Foreskin fibroblast (primary cell): ENCODE measurements at places on chromosomes 1 and 21.

DNA sequence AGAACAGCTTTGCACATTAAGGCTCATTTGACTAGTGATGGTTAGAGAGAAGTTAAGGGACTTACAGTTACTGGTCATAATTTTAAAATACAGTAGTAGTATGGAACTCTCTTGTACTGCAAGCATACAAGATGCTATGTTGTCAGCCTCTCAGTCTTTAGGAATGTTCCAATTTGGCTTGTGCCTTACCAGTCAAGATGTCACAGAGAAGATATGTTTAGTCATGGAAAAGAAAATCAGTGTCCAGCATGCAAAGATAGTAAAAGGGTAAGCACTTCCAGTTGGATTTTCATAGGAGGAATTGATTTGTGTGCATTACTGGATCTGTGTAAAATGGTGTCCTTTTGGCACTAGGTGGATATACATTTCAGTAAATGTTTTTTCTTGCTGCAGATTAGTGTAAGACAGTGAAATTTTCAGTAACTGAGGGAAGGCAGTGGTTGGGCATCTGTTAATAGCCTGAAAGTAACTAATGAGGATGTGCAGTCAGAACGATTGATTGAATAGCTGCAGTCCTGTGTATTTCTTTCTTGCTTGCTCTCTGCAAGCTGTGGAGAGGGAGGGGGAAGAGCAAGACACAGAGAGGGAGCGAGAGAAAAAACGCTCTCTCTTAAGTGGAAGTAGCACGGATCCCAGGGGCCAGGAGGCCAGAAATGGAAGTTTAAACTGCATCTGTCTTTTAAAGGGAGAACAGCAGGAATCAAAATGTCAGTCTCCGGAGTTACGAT is 108.2 kb downstream of the CLEC20A start:
- DNase-seq, result peak; percentile 70

GRCh38 chr21:45923146-45923545 is 58.4 kb upstream of the COL6A1 start:
- DNase-seq, result peak; percentile 71

- no peak for DNase-seq
Observed at GRCh38 chr21:19141511-19141910, 737.9 kb upstream of the TMPRSS15 start.

DNA sequence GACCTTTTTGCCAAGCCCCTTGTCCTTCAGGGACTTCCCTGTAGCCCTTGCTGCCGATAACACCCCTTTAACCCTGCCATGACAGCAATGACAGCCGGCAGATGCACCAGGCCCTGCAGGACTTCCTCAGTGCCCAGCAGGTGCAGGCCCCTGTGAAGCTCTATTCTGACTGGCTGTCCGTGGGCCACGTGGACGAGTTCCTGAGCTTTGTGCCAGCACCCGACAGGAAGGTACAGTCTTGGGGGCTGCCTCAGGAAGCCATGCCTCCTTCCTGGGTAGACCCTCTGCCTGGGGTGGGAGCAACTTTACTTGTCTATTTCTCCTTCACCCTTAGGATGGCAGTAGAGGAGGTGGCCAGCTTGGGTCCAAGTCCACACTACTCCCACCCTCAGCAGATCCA is 16.1 kb upstream of the PADI6 start:
- DNase-seq, result no peak

DNA sequence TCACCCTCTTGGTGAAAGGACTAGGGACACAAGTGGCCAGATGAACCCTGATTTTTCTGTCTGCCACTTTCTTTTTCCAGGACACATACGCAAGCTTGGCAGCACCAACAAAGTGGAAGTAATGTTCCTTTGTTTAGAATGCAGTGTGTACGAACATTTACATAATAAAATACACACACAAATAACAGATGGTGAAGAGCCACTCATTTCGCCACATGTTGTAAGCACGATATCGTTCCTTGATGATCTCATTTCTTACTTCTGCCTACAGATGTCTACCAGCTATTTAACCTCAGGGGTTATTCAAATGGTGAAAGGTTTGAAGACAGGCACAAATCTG is 670.2 kb upstream of the CXADR start:
- DNase-seq, result no peak

- DNase-seq, result no peak
Observed at GRCh38 chr1:7388141-7388487, 383.0 kb upstream of the VAMP3 start.

- no peak for DNase-seq
Observed at GRCh38 chr1:2356401-2356800, 35.0 kb downstream of the MORN1 start.

- DNase-seq, result peak; percentile 54
Observed at GRCh38 chr1:89850844-89851415, 30.1 kb downstream of the LRRC8D start.

DNA sequence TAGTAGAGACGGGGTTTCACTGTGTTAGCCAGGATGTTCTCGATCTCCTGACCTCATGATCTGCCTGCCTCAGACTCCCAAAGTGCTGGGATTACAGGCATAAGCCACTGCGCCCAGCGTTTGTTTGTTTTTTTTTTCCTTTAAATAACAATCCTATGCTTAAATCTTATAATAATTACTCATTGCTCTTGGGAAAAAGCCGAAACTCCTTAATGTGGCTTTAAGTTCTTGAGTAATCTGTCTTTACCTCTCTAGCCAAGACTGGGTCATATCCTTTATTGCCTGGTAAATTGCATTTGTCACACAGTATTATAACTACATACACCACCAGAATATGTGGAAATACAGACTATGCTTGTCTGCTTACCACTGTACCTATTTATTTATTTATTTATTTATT is 97.1 kb downstream of the MACF1 start:
- no peak for DNase-seq

GRCh38 chr1:202319381-202320080 is 22.2 kb downstream of the UBE2T start:
- no peak for DNase-seq

DNA sequence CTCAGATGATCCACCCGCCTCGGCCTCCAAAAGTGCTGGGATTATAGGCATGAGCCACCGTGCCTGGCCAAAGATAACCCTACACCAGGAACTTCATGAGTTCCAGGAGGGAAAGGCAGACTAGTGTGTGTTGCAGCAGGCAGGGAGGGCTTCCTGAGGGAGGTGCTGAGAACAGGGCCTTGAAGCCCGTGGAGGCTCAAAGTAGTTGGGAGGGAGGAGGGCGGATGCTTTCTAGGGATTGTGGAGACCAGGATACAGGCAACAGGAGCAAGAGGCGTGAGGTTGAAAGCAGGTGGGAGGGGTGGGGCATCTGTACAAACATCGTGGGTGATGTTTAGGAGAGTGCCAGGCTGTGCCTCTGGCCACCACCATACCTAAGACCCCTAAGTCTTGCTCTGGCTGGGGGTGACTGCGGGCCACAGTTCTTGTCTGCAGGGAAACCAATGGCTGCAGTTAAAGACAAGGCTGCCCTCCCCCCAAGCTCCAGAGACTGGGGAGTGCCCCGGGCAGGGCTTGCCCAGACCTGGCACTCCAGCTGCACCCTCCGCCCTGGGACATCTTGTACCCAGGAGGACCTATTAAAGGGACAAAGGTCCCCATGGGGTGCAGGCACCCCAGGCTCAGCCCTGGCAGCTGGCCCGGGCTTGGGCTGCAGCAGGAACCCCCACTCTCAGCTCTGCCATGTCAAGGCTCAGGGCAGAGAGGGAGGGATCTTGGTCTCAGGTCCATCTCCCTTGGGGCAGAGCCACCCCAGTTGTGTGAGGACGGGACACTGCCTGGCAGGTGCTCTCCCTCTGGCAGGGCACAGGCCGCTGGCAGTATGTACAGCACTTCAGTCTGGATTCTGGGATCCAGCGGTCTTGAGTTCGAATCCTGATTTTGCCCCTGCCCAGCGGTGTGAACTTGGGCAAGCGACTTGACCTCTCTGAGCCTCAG is 22.1 kb upstream of the CASZ1 start:
- no peak for DNase-seq

DNA sequence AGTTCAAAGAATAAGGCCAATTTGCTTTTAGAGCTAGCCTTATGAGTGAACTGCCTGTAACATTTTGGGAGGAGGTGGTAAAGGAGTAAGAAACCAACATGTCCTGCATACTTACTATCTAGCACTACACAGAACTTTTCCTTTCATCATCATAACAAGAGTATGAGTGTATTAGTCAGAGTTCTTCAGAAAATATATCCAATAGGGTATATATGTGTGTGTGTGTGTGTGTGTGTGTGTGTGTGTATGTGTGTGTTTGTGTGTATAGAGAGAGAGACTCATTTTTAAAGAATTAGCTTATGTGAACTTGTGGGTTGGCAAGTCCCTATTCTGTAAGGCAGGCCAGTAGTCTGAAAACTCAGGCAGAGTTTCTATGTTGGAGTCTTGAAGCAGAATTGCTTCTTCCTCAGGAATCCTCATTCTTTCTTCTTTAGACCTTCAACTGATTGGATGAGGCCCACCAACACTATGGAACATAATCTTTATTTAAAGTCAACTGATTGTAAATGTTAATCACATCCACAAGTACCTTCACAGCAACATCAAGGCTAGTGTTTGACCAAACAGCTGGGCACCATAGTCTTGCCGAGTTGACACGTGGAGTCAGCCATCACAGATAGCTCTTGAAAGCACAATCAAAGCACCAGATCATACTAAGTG is 121.9 kb downstream of the CYYR1 start:
- peak; percentile 21 for DNase-seq

- DNase-seq, result peak; percentile 72
Observed at GRCh38 chr1:183097438-183098051, 74.3 kb downstream of the LAMC1 start.

GRCh38 chr1:215682232-215682631 is 115.1 kb downstream of the KCTD3 start:
- DNase-seq, result no peak

GRCh38 chr1:15820478-15820877 is 13.0 kb upstream of the UQCRHL start:
- DNase-seq, result peak; percentile 61

DNA sequence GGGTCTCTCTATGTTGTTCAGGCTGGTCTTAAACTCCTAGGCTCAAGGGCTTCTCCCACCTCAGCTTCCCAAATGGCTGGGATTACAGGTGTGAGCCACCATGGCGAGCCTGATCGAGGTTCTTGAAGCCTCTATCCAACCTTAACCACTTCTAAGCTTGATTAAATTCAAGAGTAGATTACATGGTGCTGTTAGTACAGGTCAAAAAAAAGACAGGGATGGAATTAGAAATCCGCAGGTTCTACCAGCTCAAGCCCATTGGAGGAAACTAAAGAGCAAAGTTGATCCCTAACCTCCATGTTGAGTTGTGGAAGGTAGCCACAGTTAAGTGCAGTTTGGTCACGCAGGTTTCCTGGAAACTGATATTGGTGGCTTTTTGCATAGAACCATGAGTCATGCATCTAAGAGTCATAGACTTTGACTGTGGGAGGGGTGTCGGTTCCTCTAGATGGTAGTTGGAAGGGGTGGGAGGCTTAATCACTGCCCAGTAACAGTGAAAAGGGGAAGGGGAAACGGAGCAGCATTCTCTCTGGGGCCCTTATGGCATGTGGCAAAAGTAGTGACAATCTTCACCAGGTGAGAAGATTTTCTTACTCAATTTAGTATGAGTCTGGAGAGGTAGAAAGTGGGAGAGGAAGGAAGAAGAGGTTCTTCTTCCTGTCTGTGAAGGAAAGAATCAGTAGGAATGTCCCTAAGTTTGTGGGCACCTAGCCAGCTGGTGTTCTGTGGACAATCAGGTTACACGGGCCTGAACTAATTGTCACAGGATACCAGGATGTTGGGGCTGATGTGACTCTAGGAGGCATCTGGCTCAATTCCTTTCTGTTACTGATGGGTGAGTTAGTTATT is 7.0 kb downstream of the CD53 start:
- DNase-seq, result no peak

- no peak for DNase-seq
Observed at GRCh38 chr21:42310411-42311001, 4.7 kb downstream of the TFF3 start.
